Activated T-cell treated with anti-CD3 and anti-CD28 coated beads for 1 hour (primary cell): ENCODE measurements at places on chromosomes 16 and 17.

- DNase-seq = no peak
Observed at GRCh38 chr16:65545413-65545956, 423.6 kb upstream of the CDH11 start.

GRCh38 chr17:81518113-81518784 is 5.7 kb upstream of the ACTG1 start:
- no peak for DNase-seq

DNA sequence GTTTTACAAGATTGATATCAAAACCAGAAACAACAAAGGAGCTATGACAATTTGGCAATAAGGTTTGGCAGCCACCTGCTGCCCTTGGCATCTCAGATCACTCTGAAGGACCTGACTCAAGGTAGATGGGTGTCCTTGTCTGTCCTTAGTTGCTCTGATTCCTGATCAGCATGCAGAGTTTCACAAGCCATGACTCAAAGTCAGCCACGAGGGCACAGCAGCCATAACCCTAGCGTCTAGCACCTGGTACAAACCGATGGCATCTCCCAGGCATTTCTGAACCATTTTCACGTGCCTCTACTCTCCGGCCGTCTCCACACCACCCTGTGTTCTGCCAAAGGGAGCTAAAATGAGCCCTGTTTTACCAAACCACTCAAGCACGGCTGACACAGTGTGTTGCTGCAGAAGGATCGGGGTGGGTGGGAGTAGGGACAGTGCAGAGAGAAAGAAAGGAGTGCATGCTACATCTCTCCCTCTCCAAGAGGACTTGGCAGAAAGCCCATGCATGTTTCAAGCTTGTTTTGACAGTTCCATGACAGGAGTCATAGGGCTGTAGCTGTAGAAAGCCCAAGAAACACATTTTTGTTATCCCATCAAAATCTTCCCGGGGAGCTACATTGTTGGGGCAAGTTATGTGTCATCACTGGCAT is 297.3 kb downstream of the ABCC12 start:
- no peak for DNase-seq

GRCh38 chr17:19275457-19276127 is 38.4 kb downstream of the EPN2 start:
- DNase-seq = no peak

GRCh38 chr17:33175562-33175961 is 117.5 kb downstream of the ASIC2 start:
- no peak for DNase-seq

DNA sequence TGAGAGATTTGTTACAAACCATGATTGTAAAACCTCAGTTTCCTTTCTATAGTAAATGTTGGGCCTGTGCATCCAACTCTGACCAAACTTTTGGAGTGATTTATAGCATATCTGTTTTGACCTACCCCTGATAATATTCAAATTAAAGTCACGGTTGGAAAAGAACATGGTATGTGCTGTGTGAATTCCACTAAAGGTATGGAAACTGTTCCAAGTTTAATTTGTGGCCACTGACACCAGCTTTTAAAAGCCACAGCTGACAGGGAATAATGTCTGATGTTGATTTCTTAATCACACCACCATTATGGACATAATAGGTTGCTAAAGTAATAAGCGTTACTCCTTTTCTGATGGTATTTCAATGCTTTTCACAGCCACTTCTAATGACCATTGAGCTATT is 1215.9 kb downstream of the CDH8 start:
- no peak for DNase-seq

GRCh38 chr17:45258981-45259380 is 2.9 kb downstream of the SPATA32 start:
- DNase-seq = no peak

DNA sequence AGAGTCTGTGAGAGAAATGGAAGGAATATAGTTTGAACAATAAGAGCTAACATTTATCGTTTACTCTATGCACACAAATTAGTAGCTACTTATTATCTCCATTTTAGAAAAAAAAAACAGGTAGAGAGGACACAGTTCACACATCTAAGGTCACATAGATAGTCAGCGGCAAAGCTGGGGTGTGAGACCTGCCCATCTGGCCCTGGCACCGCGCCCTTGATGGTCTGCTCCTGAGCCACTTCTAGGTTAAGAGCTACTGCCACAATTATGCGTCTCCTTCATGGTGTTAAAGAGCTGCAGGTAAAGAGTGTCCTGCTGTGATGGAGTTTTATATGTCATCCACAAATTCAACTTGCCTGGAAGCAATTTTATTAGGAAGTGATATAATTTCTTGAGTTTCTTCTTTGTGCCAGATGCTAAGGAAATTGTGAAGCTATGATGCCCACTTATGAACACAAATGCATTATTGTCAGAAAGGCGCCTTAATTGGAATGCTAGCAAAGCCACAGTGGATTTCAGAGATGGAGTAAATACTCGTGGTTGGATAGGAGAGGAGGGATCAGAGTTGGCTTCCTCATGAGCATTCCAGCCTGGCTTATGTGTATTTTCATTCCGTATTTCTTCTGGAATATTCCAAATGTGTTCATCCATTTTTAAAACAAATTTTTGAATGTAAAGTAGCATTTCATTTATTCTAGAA is 21.3 kb upstream of the MFSD6L start:
- DNase-seq = no peak

GRCh38 chr17:78415821-78416711 is 37.6 kb downstream of the PGS1 start:
- DNase-seq = no peak

DNA sequence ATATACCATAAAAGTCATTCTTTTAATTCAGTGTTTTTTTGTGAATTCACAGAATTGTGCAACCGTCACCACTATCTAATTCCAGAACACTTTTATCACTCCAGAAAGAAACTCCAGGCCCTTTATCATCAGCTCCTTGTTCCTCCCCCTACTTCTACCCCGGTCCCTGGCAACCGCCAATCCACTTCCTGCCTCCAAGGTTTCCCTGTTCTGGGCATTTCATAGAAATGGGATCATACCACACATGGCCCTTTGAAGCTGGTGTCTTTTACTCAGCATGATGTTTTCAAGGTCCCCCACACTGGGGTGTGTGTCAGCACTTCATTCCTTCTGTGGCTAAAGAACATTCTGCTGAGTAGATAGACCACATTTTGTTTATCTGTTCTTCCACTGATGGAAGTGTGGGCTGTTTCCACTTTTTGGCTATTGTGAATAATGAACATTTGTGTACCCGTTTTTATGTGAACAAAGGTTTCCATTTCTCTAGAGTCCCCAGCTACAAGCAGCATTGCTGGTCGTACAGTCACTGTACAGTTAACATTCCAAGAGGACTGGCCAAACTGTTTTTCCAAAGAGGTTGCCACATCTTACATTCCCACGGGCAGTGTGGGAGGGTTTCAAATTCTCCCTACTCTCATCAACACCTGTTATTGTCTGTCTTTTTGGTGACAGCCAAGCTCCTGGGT is 75.8 kb upstream of the ZNF469 start:
- DNase-seq = no peak

GRCh38 chr16:67394155-67395104 is 1.1 kb upstream of the TPPP3 start:
- no peak for DNase-seq

DNA sequence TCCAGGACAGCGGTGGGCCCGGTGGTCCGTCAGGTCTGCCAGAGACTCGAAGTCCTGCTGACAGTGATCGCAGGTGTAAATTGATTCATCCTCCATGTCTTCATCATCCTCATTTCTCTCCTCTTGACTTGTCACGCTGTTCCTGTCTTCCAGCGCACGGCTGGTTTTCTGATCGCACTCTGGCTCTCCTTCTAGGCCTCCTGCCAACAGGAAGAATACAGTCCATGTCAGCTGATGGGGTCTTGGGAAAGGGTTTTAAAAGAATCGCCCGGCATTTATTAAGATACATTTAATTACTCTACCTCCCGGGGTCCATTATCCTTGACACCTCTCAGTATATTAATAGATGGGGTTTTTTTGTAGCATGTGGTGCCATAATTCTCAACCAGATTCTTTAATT is 125.1 kb downstream of the ZNF423 start:
- no peak for DNase-seq

DNA sequence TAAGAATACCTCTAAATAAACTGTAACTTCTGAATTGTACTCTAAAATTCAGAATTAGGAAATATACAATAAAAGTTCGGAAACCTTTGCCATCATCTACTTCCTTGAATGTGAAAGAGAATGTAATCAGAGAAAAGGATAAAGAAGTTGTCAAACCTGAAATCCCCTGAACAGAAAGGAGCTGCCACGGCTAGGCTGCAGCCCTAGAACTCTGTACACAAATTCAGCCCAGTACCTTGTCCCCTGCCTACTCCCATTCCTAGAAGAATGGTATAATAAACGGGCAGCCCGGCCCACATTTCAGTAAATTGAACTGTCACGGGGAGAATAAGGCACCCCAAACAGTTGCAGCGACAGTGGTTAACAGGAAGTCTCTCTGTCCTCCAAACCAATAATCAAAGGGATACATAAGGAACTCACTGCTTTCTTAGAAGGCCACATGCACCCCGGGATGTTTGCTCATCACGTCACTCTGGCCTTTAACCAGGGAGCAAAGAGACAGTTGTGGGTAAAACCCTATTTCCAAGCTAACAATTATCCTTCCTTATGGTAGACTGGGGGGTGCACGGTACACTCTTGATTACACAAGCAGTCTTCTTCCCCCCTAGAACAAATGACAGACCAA is 24.3 kb upstream of the RFFL start:
- no peak for DNase-seq

DNA sequence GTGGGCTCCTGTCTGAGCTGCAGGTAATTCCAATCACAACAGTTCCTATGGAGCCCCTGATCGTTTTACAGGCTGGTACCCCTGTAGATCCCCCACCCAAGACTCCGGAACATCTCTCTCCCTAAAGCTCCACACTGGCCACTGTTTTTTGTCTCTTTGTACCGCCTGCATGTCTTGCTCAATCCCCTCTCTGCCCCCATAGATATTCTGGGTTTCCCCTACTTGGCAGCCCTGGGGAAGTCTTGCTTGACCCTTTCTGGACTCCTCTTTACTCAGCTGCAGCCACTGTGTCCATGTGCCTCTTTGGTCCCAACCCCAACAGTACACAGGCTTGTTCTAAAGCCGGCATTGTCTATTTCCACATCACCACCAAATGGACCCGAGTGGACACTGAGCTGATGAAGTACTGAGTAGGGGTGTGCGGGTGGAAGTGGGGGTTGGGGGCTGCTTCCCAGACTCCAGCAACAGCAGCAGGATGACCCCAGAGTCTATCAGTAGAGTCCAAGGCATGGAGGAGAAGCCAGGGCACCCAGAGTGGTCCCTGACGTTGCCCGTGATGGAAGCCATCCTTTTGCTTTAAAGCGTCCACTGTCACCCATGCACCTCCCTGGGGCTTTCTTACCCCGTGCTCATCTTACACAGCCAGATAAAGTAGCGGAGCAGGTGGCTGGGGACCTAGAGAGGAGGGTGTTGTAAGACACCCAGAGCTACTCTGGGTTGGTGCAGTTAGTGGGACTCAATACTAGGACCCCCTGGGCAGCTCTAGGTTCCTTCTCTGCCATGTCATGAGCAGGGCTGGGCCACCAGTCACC is 6.4 kb downstream of the CD300LB start:
- no peak for DNase-seq

DNA sequence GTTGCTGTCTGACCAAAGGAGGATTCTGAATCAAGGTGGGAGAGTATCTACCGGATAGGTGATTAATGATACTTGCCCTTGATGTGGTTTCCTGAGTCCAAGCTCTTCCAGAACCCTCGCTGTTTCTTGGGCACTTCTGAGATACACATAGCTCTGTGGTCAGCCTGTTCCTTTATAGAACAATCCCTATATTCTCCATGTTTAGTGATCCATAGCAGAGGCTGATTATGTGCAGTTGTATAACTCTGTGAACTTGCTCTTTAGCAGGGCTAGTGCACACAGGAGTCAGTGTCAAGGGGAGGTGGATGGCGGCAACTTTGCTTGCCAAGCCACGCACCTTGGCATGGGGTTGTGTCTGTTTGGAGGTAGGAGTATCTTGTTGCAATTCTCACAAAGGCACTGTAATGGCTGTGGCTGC is 36.1 kb downstream of the ARL4D start:
- no peak for DNase-seq

GRCh38 chr16:85370881-85371651 is 242.1 kb upstream of the GSE1 start:
- DNase-seq = no peak

- no peak for DNase-seq
Observed at GRCh38 chr16:70520612-70521297, 2.6 kb downstream of the COG4 start.

DNA sequence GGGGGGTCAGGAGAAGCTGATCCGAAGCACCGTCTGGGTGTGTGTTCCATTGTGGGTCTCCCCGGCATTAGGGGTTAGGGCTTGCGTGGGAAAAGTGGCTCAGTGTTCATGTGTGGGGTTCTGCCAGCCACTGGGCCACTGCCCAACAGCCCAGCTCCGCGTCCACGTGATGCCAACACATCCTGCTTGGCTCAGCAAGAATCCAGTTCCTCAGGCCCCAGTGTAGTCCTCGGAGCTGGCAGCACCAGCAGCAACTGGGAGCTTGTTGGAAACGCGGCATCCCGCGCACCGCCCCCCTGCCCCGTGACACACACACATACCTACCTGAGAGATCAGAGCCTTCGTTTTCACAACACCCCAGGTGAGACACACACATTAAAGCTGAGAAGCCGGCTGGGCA is 18.9 kb downstream of the LGALS9 start:
- no peak for DNase-seq

DNA sequence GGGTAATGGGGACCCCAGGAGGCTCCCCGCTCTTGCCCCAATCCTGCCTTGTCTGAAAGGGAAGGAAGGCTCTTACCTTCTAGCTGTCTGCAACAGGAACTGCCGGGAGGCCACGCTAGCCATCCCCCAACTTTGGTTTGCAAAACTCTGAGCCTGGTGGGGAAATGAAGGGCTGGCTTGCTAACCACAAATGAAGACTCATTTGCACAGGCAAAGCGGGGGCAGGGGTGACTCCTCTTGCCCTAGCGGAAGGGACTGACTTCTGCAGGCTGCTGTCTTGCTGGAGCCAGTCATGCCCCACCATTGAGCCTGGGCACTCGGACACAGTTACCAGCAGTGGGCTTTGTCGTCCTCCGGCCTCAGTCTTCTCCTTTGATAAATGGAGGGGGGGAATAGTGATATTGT is 52.6 kb downstream of the PLCG2 start:
- DNase-seq = no peak

GRCh38 chr16:81567987-81568748 is 123.6 kb downstream of the CMIP start:
- DNase-seq = no peak
